NCI-H748 treated with DMSO at 0.1 percent for 48 hours (cell line): ENCODE measurements at places on chromosomes 2 and 18.

DNA sequence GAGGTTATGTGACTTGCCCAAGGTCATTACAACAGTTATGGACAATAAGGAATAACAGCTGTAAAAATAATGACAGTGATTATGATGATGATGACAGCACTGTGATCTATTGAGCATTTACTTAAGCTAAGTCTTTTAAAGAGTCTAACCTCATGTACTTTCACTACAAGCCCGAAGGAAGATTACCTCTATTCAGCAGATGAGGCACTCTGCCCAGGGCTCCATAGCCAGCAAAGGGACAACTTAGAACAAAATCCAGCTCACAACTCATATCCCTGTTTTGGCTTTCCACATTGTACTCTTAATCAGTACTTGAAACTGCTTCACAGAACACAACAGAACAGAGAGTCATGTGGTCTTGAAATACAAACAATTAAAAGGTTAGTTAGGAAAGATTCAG lies 290.2 kb downstream of the ZNF385B start:
- no peak for DNase-seq

GRCh38 chr2:17958466-17959092 lies 80.1 kb downstream of the KCNS3 start:
- no peak for DNase-seq

DNA sequence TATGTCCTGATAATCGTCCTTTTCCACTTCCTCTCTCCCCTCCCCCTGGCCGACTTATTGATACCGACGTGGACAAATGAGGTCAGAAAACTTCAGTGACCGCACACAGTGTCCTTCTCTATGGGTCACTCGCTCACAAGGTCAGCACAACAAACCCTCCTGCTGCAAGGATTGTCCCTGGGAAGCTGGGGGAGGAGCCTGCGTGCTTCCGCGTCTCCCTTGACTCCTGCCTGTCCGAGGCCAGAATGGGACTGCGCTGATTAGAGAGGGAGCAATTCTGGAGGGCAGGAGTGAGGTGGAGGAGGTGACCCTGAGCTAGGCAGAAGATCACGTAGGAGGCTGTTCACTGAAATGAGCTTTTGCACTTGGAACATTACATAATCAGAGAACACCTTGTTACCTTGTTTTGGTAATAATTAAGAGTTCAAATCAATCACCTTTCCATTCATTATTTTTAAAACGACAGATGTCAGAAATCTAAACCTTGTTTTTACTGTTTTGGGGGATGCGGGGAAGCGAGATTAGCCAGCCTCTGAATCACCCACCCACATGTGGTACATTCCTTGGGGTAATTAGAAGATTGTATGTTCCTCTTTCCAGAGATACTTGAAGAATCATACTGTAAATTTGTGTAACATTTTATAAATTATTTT lies 70.6 kb downstream of the CTAGE1 start:
- DNase-seq, result no peak

GRCh38 chr2:85156153-85156552 lies 23.0 kb downstream of the TCF7L1 start:
- no peak for DNase-seq

DNA sequence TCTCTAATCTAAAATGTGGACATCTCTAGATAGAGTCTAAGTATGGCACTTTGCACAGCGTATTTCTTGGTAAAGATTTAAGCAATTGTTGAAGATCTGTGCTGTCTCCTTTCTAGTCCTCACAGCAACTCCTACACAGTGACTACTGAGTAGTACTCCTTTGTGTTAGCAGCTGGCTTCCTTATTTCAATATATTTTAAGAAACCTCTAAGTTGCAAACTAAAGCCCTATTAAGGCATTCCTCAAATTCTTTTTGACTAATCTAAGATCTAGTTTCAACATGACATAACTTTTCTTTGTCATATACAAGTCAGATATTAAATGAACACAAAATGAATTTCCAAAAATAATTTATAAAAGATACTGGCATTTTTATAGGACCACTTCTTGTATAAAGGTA lies 121.8 kb upstream of the DNAJC10 start:
- DNase-seq, result no peak

GRCh38 chr2:157182204-157182709 lies 75.2 kb upstream of the GALNT5 start:
- no peak for DNase-seq

DNA sequence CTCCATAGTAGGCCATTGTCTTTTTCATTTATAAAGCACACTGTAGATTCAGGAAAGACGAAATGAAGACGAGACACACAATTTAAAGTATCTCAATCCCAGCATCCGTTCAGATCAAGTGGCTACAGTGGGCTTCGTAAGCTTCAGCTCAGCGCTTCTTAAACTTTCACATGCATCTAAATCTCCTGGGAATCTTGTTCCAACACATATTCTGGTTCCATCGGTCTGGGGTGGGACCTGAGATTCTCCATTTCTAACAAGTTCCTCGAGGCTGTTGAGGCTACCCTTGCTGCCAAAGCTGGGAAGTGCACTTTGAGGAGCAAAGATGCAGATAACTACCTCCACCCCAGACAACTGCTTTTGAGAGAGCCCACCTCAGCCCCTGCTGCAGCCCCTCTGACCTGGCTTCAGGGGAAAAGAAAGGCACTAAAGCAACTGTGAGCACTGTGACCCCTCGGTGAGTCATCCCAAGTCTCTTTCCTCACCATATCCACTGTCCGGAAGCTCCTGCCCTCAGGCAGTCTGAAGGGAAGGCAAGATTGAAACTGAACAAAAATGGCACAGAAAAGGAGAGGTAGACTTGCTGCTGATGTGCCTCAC lies 201.1 kb upstream of the FBXO11 start:
- DNase-seq, result no peak

- DNase-seq, result no peak
These were observed 7.1 kb downstream of the FBXO15 start for GRCh38 chr18:74140582-74140981.

DNA sequence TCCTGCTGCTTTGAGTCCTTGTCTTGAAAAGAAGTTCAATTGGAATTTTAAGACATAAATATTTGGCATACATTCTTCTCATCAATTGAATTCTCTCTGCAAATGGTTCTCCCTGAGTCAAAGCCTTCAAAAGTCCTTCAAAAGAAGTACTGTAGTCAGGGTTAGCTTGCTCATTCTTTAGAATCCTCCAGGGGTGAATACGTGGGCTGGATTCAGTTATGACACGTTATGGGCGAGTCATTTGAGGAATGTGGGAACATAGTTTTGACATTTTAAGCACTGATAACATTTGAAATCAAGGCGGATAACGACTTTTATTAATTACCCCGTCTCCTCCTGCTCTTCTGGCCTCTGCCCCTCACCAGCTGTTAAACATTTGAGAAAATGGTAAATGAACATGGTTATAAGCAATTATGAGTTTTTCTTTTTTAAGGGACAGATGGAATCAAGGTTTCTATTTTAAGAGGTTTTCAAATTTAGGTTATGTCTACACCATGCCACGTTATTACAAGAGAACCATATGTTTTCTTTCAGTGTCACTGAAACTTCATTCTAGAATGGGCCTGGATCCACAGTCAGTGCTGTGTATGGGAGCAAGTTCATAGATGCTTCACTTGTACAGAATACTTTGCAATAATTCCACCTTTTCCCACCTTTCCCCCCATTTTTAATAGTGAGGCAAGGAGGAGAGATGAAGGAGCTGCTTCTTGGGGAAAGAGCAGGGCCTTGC lies 273.1 kb downstream of the TSN start:
- DNase-seq, result no peak

DNA sequence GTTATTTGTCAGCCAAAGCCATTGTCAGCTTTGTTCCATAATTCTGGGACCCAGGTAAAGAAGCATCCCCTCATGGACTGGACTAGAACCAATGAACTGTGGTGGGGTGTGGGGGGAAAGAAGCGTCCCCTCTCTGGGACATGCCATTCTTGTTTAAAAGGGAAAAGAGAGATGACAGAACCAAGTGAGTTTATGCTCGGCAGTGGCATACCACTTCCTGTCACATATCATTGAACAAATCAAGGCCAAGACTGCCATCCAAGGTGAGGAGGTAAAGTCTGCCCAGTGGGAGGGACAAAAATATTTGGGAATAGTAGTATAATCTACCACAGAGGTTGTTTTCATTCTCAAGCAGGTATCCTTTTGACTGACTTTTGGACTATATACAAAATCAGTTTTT lies 4.7 kb upstream of the GLS start:
- DNase-seq, result no peak

GRCh38 chr2:216770050-216770449 lies 74.7 kb upstream of the IGFBP5 start:
- DNase-seq, result no peak

DNA sequence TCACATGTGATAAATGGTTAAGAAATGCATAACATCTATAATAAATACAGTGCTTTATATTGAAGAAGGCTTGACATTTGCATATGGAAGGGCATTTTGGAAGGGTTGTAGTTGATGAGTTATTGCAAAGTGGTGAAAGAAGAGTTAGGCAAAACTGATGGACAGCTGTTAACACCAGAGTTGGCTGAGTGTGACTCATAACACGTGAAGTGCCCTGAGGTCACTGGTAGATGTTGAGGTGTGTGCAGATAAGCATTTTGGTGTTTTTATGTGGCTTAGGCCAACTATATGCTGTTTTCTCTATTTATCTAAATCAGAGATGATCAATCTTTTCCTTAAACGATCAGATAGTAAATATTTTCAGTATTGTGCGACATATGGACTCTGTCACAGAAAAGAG lies 154.3 kb upstream of the KCNH7 start:
- no peak for DNase-seq

- DNase-seq, result no peak
These were observed 451.0 kb upstream of the SETBP1 start for GRCh38 chr18:44229693-44230108.

DNA sequence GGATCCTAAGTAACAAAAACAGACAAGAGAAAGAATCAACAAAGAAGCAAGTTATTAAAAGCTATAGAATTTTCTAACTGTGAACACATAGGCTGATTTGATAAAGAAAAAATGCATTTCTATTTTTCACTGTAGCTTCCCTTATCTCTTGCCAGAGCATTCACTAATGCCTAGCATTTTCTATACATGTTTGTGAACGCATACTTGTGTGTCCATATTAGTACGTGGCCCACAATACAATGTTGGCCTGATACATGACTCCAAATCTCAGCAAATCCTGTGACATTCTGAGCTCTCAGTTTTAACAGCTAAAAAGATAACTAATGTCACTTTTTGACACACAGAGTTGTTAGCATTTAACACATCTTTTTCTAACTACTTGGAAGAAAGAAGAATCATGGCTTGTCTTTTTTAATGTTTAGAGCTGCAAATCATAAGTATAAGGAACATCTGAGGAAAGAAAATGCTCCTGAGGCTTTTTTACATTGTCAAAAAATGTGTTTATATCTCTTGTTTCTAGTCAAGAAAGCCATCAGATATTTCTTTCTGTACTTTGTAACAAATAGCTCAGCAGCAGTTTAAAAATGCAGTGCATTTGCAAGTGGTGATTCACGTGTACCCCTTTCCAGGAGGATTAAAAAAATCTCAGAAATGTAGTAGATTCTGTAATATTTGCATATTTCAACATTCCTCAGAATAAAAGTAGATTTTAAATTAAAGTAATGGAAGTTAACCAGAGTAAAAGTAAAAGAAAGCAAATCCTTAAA lies 1646.8 kb upstream of the TMEFF2 start:
- no peak for DNase-seq

GRCh38 chr2:240141736-240142135 lies 1.3 kb upstream of the OTOS start:
- DNase-seq, result no peak

GRCh38 chr2:57850415-57851130 lies 196.0 kb upstream of the VRK2 start:
- no peak for DNase-seq

GRCh38 chr18:567122-567521 lies 13.1 kb upstream of the CETN1 start:
- DNase-seq, result no peak

DNA sequence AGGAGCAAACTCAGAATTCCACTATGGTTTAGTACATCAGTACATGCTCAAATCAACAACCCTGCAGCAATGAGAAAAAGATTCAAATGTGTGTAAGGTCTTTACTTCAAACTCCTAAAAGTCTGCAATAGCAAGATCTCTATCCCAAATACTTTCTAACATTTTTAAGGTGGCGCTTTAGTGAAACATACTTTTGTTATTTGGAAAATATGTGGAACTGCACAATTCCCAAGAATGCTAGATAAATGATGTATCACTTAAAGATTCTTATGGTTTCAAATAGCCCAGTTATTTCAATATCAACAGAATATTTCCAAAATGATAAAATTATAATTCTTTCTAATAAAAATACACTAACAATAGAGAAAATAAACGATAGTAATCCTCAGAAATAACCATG lies 227.6 kb upstream of the SMAD7 start:
- DNase-seq, result no peak

GRCh38 chr18:57805117-57805516 lies 2.0 kb upstream of the ATP8B1 start:
- no peak for DNase-seq

DNA sequence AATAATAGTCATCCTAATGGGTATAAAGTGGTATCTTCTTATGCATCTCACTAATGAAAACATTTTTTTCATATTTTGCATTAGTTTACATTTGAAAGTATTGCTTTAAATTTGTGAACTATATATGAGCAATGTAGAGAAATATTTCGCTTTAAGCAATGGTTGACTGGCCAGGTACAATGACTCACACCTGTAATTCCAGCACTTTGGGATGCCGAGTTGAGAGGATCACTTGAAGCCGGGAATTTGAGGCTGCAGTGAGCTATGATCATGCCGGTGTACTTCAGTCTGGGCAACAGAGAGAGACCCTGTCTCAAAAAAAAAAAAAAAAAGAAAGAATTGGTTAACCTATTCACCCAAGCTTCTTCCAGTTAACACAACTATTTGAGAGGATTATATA lies 15.1 kb downstream of the ZCCHC2 start:
- no peak for DNase-seq

DNA sequence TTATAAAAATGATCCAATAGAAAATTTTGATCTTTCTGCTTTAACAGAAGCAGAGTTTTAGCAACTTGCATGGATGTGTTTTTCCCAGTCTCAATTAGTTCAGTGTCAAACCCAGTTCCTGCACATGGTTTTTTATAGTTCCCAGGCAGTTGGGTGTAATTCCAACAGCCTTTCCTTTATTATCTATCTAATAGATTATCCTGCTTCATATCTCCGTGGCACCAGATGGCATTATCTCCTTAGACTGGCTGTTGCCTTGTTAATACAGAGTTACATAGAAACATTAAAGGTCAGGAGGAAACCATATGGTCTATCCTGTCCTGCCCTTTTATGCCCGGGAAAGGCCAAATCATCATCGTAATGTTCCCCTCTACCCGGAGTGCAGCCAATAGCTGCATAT lies 400.9 kb upstream of the SMIM21 start:
- no peak for DNase-seq

DNA sequence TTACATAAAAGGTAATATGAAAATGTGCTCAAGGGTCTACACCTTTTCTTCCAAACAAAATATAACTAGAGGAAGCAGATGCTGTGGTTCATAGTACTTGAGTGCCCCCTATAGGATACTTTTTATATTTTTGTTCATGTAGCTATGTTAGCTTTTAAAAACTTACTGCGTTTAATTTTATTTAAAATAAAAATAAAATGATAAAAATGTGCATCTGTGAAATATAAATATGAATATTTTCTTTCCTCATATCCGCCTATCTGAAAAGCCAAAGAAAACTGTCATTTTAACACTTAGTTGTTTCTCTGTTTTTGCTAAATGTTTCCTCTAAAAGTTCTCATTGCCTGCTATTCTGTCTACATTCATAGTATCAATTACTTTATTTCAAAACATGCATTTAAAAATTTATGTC lies 9.6 kb upstream of the LRP1B start:
- DNase-seq, result peak; percentile 15

- DNase-seq, result no peak
These were observed 1.4 kb downstream of the SP110 start for GRCh38 chr2:230218421-230218820.

- DNase-seq, result no peak
These were observed 57.8 kb upstream of the CTAGE1 start for GRCh38 chr18:22475426-22476100.
